Fibroblast of villous mesenchyme (primary cell): ENCODE measurements at places on chromosomes 4 and X. TPM values are rescaled to one million over a fixed set of nuclear protein-coding genes. Genes with fewer than 3 reads are reported as not detected.

The PABPC4L gene
- total RNA-seq, result 9.1 and 12.2 TPM in 2 replicates

GRCh38 chr4:39574946-39575345, 47.7 kb upstream of the UGDH start:
- peak; percentile 20 for DNase-seq

- DNase-seq, result no peak
Measured at GRCh38 chr4:174218127-174218790, 65.2 kb downstream of the FBXO8 start.

DNA sequence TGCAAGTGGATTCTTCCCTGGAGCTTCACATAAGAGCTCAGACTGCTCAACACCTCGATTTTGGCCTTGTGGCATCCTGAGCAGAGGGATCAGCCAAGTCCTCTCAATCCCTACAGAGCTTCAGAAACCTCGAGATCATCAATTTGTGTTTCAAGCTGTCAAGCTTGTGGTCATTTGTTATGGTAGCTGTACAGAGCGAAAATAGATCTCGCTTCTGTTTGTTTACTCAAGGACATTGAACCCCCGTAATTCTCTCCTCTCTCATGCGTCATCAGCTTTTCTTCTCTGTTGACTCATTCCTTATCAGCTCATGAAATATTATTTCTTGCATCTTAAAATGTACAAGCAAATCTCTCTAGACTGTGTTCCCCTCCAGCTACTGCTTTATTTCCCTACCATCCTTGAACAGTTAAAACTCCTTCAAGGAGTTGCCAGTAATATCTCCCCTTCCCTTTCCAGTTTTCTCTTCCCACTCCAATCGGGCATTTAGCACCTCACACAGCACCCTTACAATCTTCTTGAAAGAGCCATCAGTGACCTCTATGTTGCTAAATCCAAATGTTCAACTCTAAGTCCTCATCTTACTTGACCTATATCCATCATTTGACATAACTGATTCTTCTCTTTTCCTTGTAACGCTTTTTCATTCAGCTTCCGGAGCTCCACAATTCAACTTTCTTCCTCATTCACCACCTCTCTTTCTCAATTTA, 106.2 kb upstream of the FAT1 start:
- DNase-seq, result peak; percentile 98

DNA sequence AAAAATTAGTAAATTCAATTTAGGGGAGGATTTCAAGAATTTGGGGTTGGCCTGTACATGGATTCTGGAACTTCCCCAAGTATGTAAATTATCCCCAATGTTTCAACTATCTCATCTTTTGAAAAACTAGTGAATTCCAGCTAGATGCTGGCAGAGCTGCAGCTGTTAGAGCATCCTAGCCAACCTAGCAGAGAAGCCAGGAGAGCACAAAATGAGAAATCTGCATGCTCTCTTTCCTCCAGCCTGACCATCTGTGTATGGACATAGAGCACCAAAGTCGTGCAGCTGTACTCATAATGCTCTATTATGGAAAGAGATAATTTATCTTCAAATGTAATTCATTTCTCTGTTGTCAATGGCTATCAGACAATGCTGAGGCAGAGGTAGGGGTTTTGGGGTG, 1217.7 kb downstream of the PCDH19 start:
- no peak for DNase-seq

The PCDH10 gene
- total RNA-seq, result 16.4 and 25.8 TPM in 2 replicates

DNA sequence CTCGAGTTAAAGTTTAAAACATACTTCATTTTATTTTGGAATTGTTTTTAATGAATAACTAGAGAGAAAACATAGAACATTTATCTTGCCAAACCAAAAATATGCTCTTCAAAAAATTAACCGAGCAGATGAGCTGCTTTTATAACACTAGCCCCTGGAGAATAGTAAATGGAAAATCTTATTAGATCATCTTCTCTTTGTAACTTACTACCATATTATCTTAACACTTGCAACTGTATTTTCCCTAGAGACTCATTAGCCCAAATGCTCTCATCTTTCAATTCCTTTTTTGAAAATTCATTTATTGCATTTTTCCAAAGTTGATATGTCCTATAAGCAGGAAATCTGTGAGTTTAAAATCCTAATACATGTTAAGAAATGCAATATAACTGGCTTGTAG, 143.3 kb downstream of the CAMK2D start:
- peak; percentile 8 for DNase-seq

GRCh38 chrX:108257556-108257955, 166.0 kb downstream of the ATG4A start:
- DNase-seq, result no peak

GRCh38 chrX:107624893-107625292, 3.4 kb upstream of the PRPS1 start:
- no peak for DNase-seq

DNA sequence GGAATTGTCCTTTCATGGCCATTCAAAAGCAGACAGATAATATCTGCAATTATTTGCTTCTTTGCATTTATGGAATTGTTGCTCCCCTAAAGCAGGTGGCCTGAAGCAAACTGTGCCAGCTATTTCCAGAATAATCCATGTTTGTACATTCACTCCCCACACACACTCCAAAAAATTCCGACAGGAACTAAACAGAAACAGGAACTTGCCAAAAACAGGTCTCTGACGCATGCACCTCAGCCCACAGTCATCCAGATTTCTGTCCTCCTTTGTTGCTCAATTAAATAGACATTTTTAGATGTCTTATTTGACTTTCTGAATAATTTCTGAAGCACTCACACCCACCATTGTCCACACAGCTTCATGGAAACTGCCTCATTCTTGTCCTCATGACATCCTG, 71.5 kb upstream of the EDNRA start:
- DNase-seq, result peak; percentile 39

The WNK3 gene
- 0.64 and 1.7 TPM in 2 replicates for total RNA-seq

The PNMA6F gene
- not detected in 2 replicates for total RNA-seq

GRCh38 chr4:119663160-119663788, 34.7 kb upstream of the PDE5A start:
- DNase-seq, result no peak

DNA sequence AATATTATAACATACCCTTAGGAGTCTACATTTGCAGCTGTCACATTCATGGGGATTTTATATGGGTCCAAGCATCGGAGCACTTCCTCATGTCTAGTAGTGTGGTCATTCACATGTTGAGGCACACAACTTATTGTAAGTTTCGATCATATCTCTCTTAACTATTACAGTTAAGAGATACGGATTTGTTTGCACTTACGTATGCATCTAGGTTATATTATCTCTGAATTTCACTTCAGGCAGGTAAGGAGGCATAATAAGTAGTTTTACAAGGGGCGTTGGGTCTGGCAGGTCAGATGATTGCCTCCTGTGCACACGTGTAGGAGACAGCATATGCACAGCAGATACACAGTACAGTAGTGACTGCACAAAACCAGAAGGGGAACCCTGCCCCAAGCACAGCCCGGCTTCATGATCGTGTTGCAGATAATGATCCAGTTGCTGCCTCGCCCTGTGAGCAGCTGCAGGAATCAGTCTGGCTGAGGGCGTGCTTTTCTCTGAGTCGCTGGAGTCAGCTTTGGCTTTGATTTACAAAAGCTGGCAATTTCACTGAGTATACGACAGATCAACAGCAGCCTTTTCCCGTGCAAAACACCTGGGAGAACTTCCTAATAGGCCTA, 302.9 kb upstream of the GATB start:
- DNase-seq, result no peak

DNA sequence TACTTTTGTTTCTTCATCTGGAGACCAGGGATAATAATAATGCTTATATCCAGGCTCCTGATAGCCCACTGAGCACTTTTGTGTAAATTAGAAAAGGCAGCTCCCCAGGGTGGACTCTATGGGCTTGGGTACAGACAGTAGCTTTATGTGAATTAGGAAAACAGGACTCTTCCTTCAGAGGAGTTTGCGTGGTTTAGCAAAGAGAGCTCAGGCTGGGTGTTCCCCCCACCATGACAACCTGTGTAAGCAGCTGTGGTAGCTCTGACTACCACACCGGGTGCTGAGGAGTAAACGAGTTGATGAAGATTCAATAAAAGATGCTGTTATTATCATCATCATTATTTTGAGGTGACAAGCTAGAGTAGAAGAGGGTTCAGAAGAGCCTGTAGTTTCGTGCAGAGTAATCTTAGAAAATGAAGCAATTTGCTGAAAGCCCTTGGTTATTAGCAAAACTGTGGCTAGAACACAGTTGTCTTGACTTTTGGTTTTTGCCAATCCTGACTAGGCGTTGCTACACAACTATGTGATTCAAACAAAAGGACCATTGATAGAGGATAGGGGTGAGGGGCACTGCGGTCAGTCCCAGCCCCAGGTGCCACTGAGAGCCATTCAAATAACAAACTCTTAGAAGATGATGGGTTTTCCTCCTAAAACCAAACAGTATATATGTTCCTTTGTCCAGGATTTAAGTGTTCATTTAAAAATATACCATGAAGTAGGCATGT, 60.6 kb upstream of the LIMCH1 start:
- no peak for DNase-seq

The TCP11X2 gene
- not detected in 2 replicates for total RNA-seq

The AMER1 gene
- 1.7 and 1.9 TPM in 2 replicates for total RNA-seq

The UGT2B17 gene
- not detected in 2 replicates for total RNA-seq

- no peak for DNase-seq
Measured at GRCh38 chr4:108287834-108288413, 119.2 kb upstream of the LEF1 start.

- peak; percentile 75 for DNase-seq
Measured at GRCh38 chr4:182916483-182917181, 554 bp downstream of the DCTD start.

GRCh38 chr4:146520896-146521540, 722 bp downstream of the SLC10A7 start:
- peak; percentile 80 for DNase-seq

GRCh38 chrX:109684136-109684535, 48.9 kb downstream of the ACSL4 start:
- DNase-seq, result no peak

The ANKRD37 gene
- total RNA-seq, result 3.0 and 3.2 TPM in 2 replicates

The POLN gene
- 1.6 and 4.7 TPM in 2 replicates for total RNA-seq

- no peak for DNase-seq
Measured at GRCh38 chr4:186727169-186727976, 3.7 kb upstream of the FAT1 start.

The EGFL6 gene
- 0.32 and 0.86 TPM in 2 replicates for total RNA-seq

- DNase-seq, result peak; percentile 44
Measured at GRCh38 chr4:113383111-113383785, 333.8 kb downstream of the ANK2 start.

DNA sequence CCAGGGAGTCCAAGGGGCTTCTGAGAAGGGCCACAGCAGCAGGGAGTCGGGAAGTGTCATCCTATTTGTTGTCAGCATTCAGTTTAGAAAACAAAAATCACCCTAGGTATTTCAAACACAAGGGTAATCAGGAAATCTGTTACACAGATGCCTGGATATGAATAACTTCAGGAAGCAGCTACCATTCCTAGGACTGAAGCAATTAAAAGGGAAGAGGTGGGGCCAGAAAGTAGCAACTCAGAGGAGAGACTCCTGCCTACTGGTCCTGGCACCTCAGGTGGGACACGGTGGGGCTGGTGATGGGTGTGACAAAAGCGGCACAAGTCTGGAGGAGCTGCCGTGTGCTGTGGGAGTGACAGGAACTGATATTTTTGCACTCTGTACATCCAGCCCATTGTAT, 107.9 kb downstream of the PDGFRA start:
- DNase-seq, result no peak

DNA sequence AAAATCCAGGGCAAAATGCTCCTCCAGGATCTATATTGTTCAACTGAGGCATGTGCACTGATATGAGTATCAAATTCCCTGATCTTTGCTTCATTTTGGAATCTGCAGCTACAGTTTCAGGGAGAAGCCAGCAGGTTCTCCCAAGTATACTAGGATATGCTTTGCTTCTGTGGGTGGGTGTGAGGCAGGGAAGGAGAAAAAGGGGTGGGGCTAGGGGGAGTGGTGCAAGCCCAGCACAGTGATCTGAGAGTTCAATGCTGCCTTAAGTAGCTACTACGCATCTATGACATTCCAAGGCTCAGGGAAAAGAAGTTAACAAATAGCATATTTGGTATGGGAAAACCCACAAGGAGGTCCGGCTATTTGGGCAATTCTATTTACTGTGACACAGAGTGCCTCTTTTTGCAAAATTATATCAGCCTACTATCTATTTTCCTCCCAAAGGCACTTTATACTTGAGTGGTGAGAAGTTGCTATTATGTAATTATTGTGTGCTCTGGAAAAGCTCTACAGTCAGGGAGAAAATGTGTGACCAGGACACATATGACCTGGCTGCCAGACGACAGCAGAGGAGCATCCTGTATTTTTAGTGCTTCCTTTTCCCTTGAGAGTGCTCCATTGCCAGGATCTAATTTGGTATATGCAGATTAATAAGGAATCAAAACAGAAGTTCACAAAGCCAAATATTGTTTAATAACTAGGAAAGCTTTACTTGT, 162.0 kb downstream of the RNF150 start:
- DNase-seq, result no peak

DNA sequence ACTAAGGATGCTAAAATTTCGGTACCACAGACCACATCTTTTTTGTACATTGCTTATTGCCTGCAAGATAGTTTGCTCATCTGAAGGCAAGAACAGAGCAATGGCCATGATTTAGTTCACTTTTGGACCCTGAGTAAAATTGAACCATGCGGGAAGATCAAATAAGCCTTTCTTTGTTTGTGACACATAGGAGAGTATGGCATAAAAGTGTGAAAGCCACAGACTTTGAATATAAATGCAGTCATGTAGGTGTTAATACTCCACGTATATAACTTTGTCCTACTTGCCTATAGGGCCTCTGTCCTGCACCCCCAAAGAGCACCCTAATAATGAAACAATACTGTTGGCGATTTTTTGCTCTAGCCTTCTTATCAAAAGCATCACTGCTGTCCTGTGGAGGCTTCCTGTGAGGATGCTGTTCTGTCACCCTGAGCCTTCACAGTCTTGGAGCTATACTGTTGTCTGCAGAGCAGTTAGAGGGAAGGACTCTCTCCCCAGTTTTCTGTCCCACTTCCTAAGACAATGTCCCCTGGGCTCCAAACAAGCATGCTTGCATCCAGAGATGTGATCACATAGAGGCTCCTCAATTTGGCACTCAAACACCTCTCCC, 10.2 kb upstream of the CXCL13 start:
- no peak for DNase-seq

DNA sequence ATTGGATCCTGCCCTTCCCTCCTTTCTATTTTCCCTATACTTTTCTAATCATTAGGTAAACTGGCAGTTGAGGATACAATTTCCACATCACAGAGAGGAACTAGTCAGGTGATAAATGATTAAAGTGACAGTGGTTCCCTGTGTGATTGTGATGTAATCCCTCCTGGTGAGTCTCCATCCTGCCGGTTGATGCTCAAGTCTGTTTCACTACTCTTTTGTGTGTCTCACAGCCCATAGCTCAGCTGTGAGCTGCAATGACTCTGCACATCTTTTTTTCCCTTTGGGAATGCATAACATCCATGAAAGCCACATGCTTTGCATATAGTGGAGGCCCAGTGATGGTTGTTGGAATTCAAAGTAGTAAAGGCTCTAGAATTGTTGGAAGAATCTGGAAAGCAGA, 60.4 kb downstream of the CCNI start:
- DNase-seq, result peak; percentile 67

The NXF2B gene
- total RNA-seq, result not detected in 2 replicates
